ENCODE measurements at places on chromosomes 2 and 18.

- no peak for DNase-seq
These were observed 21.5 kb upstream of the TXNL4A start for GRCh38 chr18:80009661-80010550.

GRCh38 chr2:39531220-39531777 lies 94.2 kb upstream of the MAP4K3 start:
- DNase-seq: no peak

DNA sequence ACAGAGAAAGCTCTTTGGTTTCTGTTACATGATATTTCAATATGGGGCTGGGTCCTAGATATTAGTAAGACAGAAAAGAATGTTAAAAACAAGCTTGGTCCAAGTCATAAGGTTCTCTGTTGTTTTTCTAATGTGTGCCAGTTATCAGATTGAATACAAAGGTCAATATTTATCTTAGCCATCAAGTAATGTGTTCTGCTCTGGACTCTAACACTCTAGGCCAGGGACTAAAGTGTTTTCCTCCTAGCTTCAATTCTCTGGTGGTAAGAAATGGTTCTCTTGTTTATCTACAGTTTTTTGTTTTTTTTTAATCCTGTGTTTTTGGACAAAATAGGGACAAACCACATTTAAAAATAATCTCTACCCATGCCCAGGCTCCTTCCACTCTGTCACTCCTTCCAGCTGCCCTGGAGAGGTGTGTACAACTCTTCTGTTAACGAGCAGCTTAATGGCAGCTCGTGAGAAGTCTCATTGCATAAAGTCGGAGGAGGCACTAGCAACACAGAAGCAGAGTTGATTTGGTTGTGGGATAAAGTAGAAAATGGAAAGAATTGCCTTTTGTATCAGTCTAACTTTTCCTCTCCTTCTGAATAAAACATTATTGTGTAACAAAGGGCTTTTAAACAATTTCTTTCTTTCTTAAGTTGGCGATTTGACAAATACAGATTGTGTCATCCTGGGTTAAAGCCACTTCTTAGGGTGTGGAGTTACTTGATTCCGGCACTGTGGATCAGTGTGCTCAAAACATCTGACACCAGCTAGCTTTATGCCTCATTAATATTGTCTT lies 8.0 kb upstream of the SESTD1 start:
- DNase-seq: no peak

DNA sequence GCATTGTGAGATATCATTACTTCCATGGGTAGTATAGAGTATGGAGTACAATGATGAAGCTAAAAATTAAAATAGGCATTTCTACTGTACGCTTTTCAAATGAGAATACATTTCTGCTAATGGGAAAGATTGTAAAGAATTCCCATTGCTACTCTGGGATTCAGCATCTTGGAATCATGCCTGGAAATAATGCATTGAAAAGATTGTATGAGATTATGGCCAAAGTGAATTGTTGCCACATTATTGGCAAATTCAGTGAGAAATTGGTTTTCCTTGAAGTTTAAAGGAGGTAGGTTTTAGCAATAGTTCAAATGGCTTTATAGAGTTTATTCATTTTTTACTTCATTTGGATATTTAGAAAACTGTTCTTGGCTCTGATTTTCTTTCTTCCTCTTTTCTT lies 157.9 kb downstream of the GULP1 start:
- no peak for DNase-seq
